ENCODE measurements at places on chromosomes 7 and 10.

DNA sequence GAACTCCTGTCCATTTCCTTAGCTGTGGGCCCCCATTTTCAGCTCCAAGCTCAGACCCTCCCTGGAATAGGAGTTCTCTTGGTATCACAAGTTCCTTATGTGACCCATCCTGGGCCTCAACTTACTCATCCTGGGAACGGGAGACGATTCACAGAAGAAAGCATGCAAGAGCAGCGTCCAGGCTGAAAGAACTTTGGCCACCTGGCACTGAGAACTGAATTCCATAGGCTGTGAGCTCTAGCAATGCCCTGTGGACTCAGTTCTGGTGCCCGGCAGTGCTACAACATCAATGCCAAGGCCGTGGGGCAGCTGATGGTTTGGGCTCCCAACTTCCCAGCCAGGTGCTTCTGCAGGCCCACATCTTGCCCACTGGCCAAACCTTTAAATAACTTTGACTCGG is 3.9 kb upstream of the CUEDC2 start:
- no peak for DNase-seq

DNA sequence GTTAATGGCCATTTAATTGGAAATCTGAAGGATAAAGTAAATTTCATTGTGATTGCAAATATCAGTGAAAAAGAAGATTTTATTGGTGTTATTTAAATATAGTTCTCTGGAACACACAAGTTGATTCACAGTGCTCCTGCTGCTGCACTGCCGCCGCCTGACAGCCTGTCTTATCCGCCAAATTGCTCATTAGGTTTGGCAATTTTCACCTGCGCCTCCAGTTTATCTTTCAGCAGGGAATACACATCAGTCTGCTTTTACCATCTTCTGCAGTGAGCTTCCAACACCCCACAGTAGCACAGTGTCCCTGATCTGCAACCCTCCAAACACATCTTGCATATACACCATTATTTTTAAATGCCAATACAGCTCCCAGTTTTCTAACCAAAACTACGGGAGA is 308.3 kb downstream of the PARD3 start:
- no peak for DNase-seq

GRCh38 chr10:62813981-62814380 is 2.2 kb downstream of the EGR2 start:
- no peak for DNase-seq

GRCh38 chr10:89090756-89091445 is 100.3 kb downstream of the FAS start:
- no peak for DNase-seq

DNA sequence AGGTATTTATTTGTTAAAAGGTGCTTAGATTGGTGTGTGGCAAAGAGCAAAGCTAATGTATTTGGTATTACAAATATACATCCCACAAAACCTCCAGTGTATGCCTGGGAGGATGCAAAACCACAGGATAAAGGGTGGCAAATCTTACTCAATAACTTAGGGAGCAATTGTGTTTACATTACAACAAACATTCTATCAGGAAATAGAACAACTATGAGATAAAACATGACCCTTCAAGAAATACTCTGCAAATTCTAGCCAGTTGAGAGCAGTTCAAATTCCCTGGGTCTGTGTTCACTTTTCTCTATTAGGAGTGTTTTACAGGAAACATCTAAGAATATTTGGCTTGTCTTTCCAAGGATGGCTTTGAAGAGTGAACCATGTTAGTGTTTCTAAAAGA is 64.9 kb downstream of the CUL1 start:
- DNase-seq = no peak

Measured in activated naive CD4-positive, alpha-beta T cell treated with anti-CD3 and anti-CD28 coated beads, Interleukin-2, amount 10 ng/mL, durations not matched to agents 7 days and 5 days (primary cell).